Naive thymus-derived CD4-positive, alpha-beta T cell (primary cell): ENCODE measurements at places on chromosomes 5 and 9. TPM values are rescaled to one million over a fixed set of nuclear protein-coding genes. Genes with fewer than 3 reads are reported as not detected.

The GGTA1 gene
- not detected in 2 replicates for total RNA-seq

The NOL8 gene
- total RNA-seq = 103 TPM

The FOXD4L4 gene
- total RNA-seq = not detected

The APC gene
- 37.6 TPM for total RNA-seq

The SMIM3 gene
- total RNA-seq = 5.2 TPM

The SYNPO gene
- total RNA-seq = 0.08 TPM

The GNA14 gene
- total RNA-seq = not detected

The IPO11 gene
- 27.7 TPM for total RNA-seq

The SPATA31C1 gene
- not detected for total RNA-seq

- H3K4me1 ChIP-seq = no peaks in the 10 kb centered on the region
Observed at GRCh38 chr5:98700730-98701129, 72.7 kb upstream of the RGMB start.

GRCh38 chr5:78647351-78647818 is 1.2 kb downstream of the LHFPL2 start:
- no peaks in the 10 kb centered on the region for H3K4me1 ChIP-seq
- H3K27me3 ChIP-seq = peaks cover 7% of the 10 kb centered on the region
- no peak overlapping the region for H3K27ac ChIP-seq

- no peak overlapping the region for H3K4me3 ChIP-seq
- DNase-seq = no peak
- H3K27me3 ChIP-seq = no peaks in the 10 kb centered on the region
Observed at GRCh38 chr5:135018457-135018856, 15.6 kb downstream of the PITX1 start.

GRCh38 chr5:113488645-113489184 is 462 bp upstream of the MCC start:
- peaks cover 29% of the 10 kb centered on the region for H3K27me3 ChIP-seq
- peak overlapping the region; percentile 63 for H3K4me3 ChIP-seq
- no peaks in the 10 kb centered on the region for H3K36me3 ChIP-seq
- H3K4me1 ChIP-seq = peaks cover 14% of the 10 kb centered on the region

DNA sequence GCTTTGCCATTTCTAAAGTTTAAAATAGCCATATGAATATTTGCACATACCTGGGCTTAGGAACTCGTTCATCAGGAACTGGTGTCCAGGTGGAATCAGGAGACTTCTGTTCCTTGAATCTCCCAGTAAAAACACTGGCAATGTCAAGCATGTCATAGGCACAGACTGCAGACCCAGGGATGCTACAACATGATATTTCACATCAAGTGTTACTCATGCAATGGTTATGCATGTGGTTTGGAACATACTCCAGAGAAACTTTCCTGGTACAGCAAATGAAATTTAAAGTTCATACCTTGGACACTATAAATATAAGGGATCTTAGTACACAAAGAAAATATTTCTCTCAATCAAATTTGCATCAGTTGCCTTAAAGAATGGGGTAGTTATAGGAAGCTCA is 92.2 kb downstream of the SEMA6A start:
- H3K4me3 ChIP-seq = no peak overlapping the region
- H3K4me1 ChIP-seq = no peaks in the 10 kb centered on the region
- no peak for DNase-seq

GRCh38 chr5:37436146-37436934 is 57.2 kb downstream of the WDR70 start:
- no peaks in the 10 kb centered on the region for H3K4me1 ChIP-seq
- H3K27me3 ChIP-seq = no peaks in the 10 kb centered on the region
- no peak overlapping the region for H3K4me3 ChIP-seq
- H3K27ac ChIP-seq = no peak overlapping the region
- no peaks in the 10 kb centered on the region for H3K36me3 ChIP-seq

DNA sequence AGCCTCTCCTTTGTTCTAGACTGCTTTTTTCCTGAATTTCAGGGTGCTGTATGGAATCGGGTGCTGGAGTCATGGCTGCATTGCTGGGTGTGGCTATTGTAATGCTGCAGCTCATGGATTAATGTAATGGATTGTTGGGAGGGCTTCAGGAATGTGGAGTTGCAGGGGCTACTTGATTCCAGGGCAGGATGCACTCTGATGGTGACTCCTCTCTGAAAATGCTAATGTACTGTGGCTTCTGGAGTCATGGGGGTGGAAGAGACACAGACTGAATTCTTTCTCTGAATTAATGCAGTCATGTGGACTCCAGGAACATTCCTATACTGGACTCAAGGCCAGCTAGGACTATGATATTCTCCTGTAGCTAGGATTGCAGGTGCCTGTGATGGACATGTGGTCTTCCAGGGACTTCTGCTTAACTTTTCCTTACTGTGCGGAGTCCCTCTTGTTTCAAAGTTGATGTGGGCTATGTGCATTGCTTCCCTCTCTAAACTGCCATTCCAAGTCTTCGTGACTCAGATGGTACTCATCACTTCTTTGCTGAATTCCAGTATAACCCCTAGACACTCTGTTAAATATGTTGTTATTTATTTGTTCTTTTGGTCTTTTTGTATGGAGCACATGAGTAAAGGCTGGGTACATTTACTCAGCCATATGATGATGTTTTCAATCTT is 396.2 kb downstream of the KCTD16 start:
- H3K27ac ChIP-seq = no peak overlapping the region
- no peaks in the 10 kb centered on the region for H3K36me3 ChIP-seq
- H3K4me3 ChIP-seq = no peak overlapping the region
- no peaks in the 10 kb centered on the region for H3K4me1 ChIP-seq

DNA sequence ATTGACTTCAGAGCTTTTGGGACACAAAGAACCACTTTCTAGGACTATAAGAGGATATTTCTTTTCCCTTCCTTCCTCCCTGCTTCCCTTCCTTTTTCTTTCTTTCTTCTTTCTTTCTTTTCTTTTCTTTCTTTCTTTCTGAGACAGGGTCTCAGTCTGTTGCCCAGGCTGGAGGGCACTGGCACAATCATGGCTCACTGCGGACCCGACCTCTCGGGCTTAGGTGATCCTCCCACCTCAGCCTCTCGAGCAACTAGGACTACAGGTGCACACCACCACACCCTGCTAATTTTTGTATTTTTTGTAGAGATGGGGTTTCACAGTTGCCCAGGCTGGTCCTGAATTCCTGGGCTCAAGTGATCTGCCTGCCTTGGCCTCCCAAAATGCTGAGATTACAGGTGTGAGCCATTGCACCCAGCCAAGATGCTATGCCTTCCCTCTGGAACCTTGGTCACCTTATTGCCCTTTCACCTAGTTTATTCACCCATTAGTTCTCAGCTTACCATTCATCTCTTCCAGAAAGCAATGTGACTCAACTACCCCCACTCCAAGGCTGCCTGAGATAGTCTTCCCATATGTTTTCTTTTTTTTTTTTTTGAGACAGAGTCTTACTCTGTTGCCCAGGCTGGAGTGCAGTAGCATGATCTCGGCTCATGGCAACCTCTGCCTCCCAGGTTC is 10.1 kb downstream of the PLIN2 start:
- H3K27ac ChIP-seq = no peak overlapping the region
- H3K36me3 ChIP-seq = peaks cover 81% of the 10 kb centered on the region
- H3K4me1 ChIP-seq = no peaks in the 10 kb centered on the region
- no peak for DNase-seq

DNA sequence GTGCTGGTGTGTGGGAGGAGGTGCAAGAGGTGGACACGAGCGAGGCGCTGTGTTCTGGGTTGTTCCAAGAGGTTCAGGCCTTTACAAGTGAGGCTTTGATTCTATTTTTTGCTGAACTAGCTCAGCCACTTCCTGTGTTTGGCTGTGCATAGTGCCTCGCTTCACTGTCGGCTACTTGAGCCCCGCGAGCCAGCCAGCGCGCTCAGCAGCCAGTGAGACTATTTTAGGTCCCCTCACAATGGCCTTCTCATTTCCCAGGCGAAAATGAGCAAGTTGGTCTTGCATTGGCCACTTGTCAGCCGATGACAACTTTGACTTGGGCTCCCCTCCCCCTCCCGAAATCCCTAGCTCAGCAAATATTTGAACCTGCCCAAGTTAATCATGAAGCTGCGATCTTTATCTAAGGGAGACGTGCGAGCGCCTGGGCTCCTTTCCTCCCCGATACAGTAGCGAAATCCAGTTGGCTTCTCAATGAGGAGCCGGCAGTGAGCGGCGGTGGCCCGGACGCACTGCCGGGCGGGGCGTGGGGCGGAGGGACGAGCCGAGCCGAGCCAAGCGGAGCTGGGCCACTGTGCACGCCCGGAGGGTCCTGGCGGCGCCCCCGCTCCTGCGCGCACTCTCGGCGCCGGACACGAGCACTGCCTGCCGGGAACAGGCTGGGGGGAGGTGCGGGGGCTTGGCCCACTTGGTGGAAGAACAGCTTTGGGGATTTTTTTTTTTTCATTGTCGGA is 72.6 kb downstream of the PIK3R1 start:
- H3K27ac ChIP-seq = peak overlapping the region; percentile 55
- peak; percentile 19 for DNase-seq
- H3K4me1 ChIP-seq = peaks cover 64% of the 10 kb centered on the region

GRCh38 chr9:69822116-69822750 is 1.6 kb downstream of the CFAP95 start:
- DNase-seq = no peak
- H3K4me1 ChIP-seq = no peaks in the 10 kb centered on the region
- H3K27me3 ChIP-seq = no peaks in the 10 kb centered on the region
- H3K4me3 ChIP-seq = no peak overlapping the region

GRCh38 chr9:13970426-13970825 is 343.5 kb downstream of the NFIB start:
- no peaks in the 10 kb centered on the region for H3K4me1 ChIP-seq
- no peak overlapping the region for H3K4me3 ChIP-seq
- DNase-seq = no peak
- H3K27ac ChIP-seq = no peak overlapping the region
- no peaks in the 10 kb centered on the region for H3K36me3 ChIP-seq

GRCh38 chr5:59254055-59254687 is 639.4 kb downstream of the PDE4D start:
- H3K4me1 ChIP-seq = no peaks in the 10 kb centered on the region
- no peaks in the 10 kb centered on the region for H3K36me3 ChIP-seq
- H3K4me3 ChIP-seq = no peak overlapping the region
- H3K27ac ChIP-seq = no peak overlapping the region

GRCh38 chr9:94030318-94031179 is 53.7 kb upstream of the PTPDC1 start:
- H3K27ac ChIP-seq = peak overlapping the region; percentile 79
- H3K27me3 ChIP-seq = peaks cover 6% of the 10 kb centered on the region
- H3K4me3 ChIP-seq = peak overlapping the region; percentile 89
- DNase-seq = peak; percentile 75

GRCh38 chr9:114947058-114947457 is 16.7 kb upstream of the TNFSF8 start:
- no peak for DNase-seq
- no peak overlapping the region for H3K27ac ChIP-seq
- no peaks in the 10 kb centered on the region for H3K4me1 ChIP-seq
- H3K4me3 ChIP-seq = no peak overlapping the region
- H3K27me3 ChIP-seq = no peaks in the 10 kb centered on the region
- H3K36me3 ChIP-seq = no peaks in the 10 kb centered on the region

- H3K36me3 ChIP-seq = no peaks in the 10 kb centered on the region
- H3K27me3 ChIP-seq = no peaks in the 10 kb centered on the region
- peak within 1 kb of the TSS; percentile 54 for H3K4me3 ChIP-seq
- peak within 1 kb of the TSS; percentile 45 for H3K27ac ChIP-seq
Observed at GRCh38 chr9:35489313-35490154, at the start of gene RUSC2. RUSC2 (plus strand) TSS chr9:35490111; CDS start chr9:35546522, 56,411 bp downstream.

DNA sequence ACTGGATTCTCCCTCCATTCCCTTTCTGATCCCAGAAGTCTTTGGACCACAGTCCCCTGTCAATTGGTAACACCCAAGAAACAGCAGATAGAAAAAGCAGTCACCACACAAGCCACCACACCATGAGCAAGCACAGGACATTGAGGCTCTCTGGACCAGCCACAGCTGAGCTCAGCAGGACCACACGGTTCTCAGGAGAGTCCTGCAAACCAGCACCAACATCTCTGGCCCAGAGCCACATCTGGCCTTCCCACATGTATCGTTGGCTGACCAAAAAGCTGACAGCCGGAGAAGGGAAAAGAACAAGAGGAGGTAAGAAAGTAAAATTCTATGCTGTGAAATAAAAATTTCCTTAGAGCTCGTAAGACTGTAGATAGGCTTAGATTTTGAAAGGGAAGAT is 56.7 kb downstream of the KLHL3 start:
- no peak overlapping the region for H3K4me3 ChIP-seq
- H3K27me3 ChIP-seq = no peaks in the 10 kb centered on the region
- no peak for DNase-seq
- H3K4me1 ChIP-seq = no peaks in the 10 kb centered on the region
- no peaks in the 10 kb centered on the region for H3K36me3 ChIP-seq

DNA sequence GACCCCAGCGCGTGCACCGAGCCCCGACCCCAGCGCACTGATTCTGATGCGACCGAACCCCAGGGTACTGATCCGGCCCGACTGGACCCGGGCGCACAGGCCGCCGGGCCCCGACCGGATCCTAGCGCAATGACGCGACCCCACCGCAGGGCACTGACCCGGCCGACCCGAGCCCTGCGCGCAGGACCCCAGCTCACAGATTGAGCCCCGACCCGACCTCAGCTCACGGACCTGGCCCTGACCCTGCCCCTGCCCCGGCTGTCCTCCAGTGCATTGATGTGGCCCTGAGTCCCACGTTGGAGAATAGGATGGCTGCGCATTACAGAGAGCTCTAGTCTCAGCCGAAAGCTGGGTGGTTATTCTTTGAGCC is 438 bp downstream of the TRIP13 start:
- no peaks in the 10 kb centered on the region for H3K27me3 ChIP-seq
- H3K27ac ChIP-seq = no peak overlapping the region
- DNase-seq = no peak
- H3K4me3 ChIP-seq = no peak overlapping the region
